Left cardiac atrium (tissue), 4 donors: ENCODE measurements at places on chromosomes 1 and 21. TPM values are rescaled to one million over a fixed set of nuclear protein-coding genes. Genes with fewer than 3 reads are reported as not detected.

DNAJC28 gene
- total RNA-seq, result 5.5 TPM

PMF1 gene
- total RNA-seq, result 47.4 TPM

CNR2 gene
- total RNA-seq, result not detected

SH3GLB1 gene
- 110 TPM for total RNA-seq

NGF gene
- 4.4 TPM for total RNA-seq

TEDDM1 gene
- total RNA-seq, result not detected

DCST2 gene
- total RNA-seq, result not detected

GRCh38 chr1:225565847-225566246 is 87.1 kb downstream of the ENAH start:
- peak; percentile 28 for DNase-seq

DNA sequence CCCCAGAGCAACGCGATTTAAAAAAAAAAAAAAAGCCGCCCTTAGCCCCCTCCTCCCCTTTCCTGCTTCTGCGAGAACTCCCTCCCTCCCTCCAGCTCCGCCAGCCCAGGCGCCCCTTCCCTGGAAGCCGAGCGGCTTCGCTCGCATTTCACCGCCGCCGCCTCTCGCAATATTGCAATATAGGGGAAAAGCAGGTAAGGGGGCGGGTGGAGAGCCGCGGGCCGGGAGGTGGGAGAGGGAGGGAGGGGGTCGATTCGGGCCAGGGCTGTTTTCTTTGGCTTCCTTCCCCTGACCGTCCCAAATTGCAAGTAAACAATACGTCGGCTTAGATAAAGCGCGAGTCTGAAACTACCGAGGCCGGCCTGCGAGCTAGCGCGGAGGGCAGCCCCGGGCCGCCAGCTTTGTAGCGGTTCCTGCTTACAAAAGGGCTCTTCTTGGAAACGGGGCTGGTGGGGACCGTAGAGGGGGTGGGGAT is 408 bp downstream of the LMO4 start:
- peak; percentile 54 for DNase-seq

GRCh38 chr1:183723571-183723970 is 70.5 kb upstream of the APOBEC4 start:
- no peak for DNase-seq

- DNase-seq, result no peak
Measured at GRCh38 chr1:219966071-219966349, 37.7 kb upstream of the SLC30A10 start.

DNA sequence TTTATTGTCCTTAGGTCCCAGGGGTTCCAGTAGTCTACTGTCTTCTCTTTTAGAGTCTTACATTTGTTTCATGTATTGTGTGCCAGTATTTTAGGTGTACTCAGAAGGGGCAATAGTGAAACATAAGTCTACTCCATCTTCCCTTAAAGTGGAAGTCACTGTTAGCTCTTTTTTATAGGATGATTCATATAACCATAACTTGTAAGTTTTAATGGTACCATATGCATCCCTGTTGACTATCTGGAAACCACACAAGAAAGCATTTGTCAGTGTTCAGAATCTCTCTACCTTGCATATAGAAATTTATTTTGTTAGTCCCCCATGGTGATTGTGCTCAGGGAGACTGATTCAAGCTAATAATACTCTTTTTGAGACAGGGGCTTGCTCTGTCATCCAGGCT is 149.9 kb downstream of the HS2ST1 start:
- no peak for DNase-seq

GRCh38 chr1:171758011-171758410 is 16.1 kb upstream of the VAMP4 start:
- no peak for DNase-seq

GRCh38 chr21:15872236-15872635 is 142.5 kb downstream of the USP25 start:
- no peak for DNase-seq

GRCh38 chr1:151145304-151146071 is 943 bp downstream of the SEMA6C start:
- no peak for DNase-seq

DNA sequence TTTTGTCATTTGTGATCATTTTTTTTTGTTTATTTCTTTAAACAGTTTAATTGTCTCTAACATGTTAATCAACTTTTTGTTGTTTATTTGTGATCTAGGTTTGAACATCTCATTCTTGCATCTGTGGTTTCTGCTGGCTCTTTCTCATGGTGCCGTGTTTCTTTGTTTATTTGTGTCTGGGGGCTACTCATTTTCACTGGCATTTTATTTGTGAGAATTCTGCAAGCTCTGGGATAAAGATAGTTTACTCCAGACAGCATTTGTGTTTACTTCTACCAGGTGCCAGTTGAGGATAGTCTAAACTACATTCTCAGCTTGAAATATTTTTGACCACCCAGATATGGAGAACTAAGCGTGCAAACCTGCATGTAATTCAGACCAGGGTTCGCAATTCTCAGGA is 508.6 kb downstream of the KIF26B start:
- DNase-seq, result no peak

DNA sequence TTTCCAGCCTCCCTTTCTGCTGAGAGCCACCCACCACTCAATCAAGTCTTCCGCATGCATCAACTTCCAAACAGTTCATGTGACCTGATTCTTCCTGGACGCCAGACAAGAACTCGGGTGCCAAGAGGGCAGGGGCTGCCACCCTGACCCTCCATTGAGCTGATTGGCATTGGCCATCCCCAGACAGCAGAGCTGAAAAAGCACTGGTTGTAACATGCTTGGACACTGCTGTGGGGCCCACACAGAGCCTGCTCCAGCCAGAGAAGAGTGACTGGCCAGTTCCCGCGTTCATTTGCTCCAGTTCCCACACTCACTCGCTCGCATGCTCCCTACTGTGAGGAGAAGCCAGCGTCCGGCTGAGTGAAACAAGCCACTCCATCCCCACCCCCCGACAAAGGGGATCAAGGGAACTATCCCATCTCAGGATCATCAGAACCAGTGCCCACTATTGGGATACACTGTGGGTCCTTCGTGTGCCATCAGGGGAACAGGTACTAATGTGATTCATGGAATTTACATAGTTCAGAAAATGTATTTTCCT is 420.3 kb downstream of the NPHP4 start:
- no peak for DNase-seq
